AG09319 (cell line): ENCODE measurements at places on chromosomes 6 and 20.

- no peak for DNase-seq
These were observed 243.1 kb downstream of the LRFN2 start for GRCh38 chr6:40343877-40344565.

- no peak for DNase-seq
These were observed 237.0 kb upstream of the TAB2 start for GRCh38 chr6:149080511-149080910.

DNA sequence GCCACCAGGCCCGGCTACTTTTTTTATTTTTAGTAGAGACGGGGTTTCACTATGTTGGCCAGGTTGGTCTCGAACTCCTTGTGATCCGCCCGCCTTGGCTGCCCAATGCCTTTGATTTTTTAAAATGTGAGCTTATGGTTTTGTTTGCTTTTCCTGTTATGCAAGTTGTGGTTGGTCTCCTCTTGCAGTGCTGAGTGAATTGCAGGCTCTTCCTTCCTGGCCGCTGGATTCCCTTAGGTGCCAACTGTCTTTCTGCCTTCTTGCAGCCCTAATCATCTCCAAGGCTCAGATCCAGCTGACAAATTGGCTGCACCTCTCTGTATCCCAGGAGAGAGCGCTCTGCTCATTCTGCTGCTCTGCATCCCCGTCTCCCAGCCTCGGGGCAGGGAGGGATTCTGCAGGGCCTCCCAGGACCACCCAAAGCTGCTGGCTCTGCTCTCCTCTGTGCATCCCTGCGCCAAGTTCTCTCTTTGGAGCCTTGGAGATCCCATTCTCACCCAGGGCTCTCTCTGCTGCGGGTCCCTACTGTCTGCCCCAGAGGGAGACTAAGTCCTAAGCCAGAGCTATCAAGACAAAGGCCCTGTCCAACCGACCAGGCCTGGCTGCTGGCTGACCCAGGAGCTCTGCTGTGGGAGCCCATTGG, 14.1 kb upstream of the EMILIN3 start:
- no peak for DNase-seq

DNA sequence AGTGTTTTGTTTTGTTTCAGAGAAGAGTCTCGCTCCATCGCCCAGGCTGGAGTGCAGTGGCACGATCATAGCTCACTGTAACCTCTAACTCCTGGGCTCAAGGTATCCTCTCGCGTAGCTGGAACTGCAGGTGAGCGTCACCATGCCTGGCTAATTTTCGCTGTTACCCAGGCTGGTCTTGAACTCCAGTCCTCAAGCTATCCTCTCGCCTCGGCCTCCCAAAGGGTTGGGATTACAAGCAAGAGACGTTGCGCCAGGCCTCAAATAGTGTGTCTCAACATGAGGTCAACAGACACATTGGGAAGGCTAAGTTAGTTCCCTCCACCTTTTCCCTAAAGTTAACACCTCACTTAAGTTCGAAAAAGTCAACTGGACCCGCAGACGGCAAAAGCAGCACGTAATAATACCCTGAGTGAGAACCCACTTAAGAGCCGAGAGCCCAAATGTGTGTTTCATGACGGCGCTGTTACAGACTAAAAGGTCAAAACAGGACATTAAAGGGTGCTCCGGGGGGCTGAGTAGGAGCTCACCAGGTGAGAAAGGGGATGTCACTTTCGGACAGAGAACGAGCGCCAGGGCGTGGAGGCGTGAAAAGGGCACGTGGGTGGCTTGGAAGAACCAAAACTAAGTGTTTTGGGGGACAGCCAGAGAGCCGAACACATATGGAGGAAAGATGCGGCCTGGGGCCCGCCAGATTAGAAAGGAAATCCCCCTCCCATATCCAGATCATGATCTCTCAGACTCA, 499 bp downstream of the TTI1 start:
- DNase-seq = no peak

- DNase-seq = no peak
These were observed 24.5 kb downstream of the PRPF6 start for GRCh38 chr20:64005394-64005793.

DNA sequence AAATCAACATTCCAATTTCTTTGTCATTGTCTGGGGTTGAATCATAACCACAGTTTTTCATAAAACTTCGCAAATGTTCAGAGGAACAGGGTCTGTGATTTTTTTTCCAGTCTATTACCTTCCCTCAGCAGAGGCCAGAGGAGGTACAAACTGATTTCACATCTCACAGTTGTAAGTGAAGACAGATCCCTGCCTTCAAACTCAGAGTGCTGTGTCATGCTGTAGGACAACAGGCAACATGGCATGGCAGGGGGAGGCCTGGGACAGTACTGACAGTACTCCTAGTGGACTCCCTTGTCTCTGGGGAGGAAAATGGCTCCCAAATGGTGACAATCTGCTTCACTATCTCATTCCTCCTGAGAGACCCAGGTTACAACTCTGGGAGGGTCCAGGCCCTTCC, 308.6 kb downstream of the CDC5L start:
- peak; percentile 23 for DNase-seq

DNA sequence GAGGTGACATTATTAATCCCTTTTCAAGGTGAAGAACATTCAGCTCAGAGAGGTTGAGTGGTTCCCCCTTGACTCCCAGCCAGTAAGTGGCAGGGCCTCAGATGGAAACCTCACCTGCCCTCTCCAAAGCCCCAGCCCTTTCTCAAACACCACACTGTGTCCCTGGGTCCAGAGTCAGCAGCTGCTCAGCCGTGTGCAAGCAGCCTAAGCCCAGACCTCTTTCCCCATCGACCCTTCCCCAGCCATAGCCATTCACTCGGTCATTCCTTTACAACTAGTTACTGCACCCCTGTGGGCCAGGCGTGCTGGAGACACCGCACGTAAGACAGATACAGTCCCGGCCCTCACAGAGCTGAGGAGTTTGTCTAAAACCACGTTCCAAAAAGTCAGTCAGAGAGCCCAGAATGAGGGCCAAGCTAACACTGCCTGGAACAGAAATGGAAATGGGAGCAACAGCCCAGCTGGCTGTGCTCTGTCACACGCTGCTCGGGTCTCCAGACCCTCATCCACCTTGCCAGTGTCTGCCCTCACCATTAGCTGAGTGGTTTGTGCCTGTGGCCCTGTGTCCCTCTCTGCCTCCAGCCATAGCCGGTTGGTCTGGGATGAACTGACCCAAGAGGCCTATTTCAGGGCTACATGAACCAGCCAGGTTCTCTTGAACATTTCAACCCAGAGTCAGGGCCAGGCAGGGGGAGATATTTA, 29.6 kb downstream of the ZC3H12D start:
- DNase-seq = no peak

- DNase-seq = no peak
These were observed 24.2 kb downstream of the TFAP2A start for GRCh38 chr6:10390495-10391298.

- DNase-seq = no peak
These were observed 20.3 kb downstream of the ZSCAN31 start for GRCh38 chr6:28315628-28316027.

GRCh38 chr6:107657755-107658461, 166.2 kb downstream of the SCML4 start:
- DNase-seq = no peak

DNA sequence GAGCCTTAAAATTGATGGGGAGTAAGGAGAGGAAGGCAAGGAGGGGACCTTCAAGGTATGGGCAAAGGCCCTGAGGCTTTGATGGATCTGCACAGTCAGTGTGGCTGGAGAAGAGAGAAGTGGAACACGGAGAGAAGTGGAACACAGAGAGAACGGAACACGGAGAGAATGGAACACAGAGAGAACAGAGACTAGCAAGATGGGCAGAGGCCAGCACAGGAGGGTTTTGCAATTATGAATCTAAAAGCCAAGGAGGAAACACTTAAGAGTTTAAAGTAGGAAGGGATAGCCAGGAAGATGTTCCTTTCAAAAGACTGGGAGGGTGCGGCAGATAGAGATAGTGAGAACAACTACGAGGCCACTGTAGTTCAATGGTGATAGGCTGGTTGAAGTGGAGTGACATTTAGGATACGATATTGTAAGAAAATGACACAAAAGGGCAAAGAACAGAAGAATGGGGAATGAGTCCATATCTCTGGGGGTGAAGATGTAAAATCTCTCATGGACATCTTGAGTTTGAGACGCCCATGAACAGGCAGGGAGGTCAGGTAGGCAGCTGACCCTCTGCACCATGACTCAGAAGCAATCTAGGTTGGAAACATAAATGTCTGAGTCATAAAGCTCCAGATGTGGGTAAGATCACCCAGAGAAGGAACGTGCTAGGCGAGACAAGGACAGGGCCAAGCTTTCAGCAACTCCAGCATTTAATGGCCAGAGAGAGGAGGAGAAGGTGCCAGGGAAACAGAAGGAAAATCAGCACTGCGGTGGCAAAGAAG, 25.4 kb downstream of the ZMYND8 start:
- no peak for DNase-seq

DNA sequence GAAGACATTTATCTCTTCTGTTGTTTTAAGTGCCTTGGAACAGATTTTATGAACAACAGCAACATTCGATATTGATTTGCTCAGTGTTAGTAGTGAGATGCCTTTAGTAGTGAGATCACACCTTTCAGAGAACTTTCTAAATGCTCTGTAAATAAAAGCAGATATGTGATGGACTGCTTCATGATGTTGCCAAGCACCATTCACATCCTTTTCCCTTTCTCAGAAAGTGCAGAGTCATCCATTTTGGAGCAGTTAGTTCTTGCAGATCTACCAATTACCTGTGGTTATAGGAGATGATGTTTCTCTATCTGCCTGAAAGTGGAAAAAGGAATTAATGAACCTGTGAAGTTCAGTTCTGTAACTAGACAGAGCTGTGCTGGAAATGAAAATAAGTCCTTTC, 27.0 kb downstream of the CBFA2T2 start:
- no peak for DNase-seq

DNA sequence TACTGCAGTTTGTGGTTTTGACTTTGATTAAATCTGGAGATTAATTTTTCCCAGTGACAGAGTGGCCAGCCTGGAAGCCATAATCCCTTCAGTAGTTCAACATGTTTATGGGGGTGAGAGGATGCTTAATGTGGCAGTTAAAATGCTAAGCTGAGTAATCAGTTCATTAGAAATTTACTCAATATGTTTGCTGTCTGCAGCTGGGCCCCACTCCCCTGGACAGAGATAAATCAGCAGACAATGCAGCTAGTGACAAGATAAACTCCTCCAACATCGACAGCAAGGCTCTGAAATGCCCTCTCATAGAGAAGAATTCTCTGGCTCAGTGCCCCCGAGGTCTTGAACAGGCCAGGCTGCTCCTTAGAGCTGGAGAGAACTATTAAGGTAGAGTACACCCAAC, 101.9 kb downstream of the LRFN2 start:
- no peak for DNase-seq

DNA sequence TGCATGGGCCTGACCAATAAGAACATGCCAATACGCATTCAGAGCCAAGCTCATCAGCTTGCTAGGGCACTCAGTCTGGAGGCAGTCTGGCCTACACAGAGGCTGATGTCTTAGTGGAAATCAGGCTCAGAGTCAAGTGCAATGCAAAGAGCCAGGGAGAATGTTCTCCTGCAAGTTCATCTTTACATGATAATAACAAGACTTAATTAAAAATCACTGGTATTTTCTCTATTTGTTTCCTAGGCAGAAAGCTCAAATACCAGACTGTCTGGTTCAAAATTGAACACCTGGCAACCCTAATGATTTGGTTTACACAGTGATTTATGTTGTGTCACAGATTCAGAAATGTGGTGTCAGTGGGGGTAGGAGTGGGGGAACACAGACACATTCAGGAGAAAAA, 689.3 kb upstream of the FLRT3 start:
- DNase-seq = no peak

- no peak for DNase-seq
These were observed 21.7 kb downstream of the KCNK5 start for GRCh38 chr6:39207416-39208222.

GRCh38 chr6:144150710-144151657, 667 bp downstream of the STX11 start:
- no peak for DNase-seq

GRCh38 chr20:5845681-5846615, 95.7 kb downstream of the SHLD1 start:
- DNase-seq = no peak

- no peak for DNase-seq
These were observed 74.4 kb downstream of the DOK5 start for GRCh38 chr20:54549658-54550326.

- no peak for DNase-seq
These were observed 243.3 kb downstream of the PRL start for GRCh38 chr6:22053391-22053997.

DNA sequence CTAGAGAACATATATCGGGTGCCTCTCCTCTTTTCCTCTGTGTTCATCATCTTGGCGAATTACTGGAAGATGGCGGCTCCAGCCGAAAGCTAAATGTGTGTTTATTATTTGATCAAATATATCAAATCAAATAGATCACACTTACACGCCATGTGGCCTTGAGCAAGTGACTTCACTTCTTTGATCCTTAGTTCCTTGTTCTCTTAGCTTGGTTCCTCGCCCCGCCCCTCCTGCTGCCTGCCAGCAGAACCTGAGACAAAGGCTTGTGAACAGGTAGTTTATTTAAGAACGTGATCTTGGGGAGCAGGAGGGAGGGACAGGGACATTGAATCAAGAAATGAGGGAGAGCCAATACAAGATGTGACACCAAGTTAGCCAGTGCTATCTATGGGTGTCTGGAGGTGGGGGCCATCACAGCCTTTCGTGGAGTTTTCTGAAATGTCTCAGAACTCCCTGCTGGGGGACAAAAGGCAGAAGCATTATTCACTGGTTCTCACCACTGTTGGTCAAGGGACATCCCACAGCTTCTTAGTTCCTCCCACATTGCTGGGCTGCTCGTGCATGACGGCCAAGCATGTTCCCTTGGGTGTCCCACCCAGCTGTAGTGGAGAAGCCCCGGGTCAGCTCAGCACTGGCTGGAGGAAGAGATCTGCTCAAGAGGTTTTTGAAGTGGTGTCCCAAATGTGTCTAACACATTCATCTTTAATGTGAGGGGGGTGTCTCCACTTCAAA, 44.9 kb upstream of the RNF24 start:
- no peak for DNase-seq

DNA sequence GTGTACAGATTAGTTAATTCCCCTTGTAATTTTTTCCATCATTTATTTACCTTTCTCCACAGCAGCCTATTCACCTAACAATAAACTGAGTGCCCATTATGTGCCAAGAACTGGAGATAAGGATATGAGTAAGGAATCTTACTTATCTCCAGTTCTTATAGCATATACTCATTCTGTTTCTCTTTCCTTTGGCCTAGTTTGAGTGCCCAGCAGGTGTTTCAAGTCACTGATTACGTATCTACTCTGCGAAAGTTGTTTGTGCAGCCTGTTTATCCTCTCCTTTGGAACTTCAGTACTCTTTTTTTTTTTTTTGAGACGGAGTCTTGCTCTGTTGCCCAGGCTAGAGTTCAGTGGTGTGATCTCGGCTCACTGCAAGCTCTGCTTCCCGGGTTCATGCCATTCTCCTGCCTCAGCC, 17.3 kb upstream of the POU5F1 start:
- no peak for DNase-seq

- no peak for DNase-seq
These were observed 996 bp upstream of the SEC23B start for GRCh38 chr20:18506744-18507143.
